ENCODE measurements at places on chromosomes 16 and 17.
A peak's percentile ranks its signal among the peaks of the same experiment; 100 is the strongest.

- DNase-seq = no peak
Measured at GRCh38 chr16:61233713-61234112, 802.5 kb downstream of the CDH8 start.

- DNase-seq = no peak
Measured at GRCh38 chr16:27600381-27600780, 50.4 kb downstream of the KATNIP start.

DNA sequence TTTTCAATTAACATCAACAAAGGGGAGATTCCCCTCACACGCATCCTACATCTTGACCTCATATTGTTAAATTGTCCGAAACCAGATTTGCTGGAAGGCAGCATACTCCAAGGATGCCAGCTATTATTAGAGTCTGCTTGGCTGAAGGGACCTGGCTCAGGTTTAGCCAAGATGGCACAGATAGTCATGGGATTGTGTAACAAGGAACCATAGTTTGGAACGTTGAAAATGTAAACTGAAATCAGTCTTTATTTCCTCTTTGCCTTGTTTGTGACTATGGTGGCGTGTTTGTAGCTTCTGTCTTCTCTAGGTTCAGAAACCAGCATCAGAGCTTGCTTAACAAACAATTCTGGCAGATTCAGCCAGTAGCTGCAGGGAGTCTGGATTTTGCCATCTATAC, 5.9 kb downstream of the ARSG start:
- DNase-seq = no peak

DNA sequence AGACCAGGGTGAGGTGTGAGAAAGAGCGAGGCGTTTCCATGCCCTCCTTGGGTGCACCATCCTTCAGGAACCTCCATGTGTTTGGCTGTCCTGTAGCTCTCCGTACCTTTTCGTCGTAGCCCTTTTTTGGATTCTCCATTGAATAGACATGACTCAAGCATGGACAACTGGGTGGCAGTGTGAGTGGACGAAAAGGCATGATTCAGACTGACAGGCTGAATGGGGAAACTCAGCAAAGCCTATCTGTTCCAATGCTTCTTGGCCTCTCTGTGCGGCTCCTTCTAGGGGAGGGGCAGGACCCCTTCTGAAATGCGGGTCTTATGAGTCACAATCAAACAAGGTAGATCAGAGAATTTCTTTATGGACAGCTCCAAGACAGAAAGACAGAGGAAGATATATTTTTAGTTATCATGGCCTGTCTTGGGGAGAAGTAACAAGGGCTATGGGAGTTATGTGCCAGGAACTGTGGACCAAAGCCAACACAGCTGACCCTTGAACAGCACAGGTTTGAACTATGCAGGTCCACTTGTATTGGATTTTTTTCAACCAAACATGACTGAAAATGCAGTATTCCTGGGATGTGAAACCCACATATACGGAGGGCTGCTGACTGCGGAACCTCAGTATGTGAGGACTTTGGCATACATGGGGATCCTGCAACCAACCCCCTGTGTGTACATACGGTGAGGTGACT, 22.9 kb downstream of the ADORA2B start:
- no peak for DNase-seq

GRCh38 chr16:66751303-66751991, at the start of gene DYNC1LI2:
DYNC1LI2 (minus strand) TSS chr16:66751609; CDS start chr16:66751591, 18 bp downstream.
- DNase-seq = peak; percentile 58

- no peak for DNase-seq
Measured at GRCh38 chr16:86567701-86568581, 1.3 kb downstream of the FOXC2 start.

DNA sequence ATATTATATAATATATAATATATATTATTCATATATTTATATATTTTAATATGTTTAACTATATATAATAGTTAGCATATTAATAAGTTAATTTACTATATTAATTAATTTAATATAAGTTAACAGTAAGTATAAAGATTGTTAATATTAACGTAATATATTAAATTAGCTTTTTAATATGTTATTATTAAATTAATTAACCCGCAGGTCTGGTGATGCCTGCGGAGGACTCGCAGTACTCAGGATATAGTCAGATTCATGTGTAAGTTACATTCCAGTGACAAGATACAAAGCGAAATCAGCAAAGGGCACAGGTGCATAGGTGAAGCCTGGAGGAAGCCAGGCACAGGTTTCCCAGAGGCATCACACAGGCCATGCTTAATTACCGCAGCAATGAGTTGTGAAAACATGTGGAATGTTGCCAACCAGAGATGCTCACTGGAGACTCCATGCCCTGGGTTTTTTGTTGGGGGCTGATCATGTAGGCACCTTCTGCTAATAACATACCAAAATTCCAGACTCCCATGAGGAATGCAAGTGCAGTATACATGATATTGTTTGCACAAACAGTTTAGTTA, 130.4 kb upstream of the MPHOSPH6 start:
- DNase-seq = no peak

- no peak for DNase-seq
Measured at GRCh38 chr16:66899945-66900710, 18.6 kb downstream of the CDH16 start.

DNA sequence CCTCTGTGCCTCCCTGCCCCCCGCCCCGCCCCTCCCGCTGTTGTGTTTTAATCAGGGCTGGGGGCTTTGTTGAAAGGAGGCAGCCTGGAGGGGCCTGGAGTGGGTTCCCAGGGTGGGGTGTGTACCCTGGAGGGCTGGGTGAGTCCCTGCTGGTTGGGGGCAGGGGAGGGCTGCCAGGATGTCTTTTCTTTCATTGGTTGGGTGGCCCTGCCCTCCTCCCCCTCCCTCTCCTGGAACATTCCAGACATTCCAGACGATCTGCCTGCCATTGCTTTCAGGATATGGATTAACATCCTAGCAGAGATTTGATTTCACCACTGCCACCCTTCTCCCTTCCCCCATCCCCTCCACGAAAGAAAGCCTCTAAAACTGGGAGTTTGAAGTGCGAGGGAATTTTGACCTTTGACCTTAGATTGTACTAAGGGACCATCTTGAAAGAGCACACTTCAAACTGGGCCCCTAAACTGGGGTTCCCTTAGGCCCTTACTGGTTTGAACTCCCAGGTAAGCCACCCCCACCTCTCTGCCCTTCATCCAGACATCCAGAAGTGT, 25.3 kb downstream of the IGF2BP1 start:
- no peak for DNase-seq

DNA sequence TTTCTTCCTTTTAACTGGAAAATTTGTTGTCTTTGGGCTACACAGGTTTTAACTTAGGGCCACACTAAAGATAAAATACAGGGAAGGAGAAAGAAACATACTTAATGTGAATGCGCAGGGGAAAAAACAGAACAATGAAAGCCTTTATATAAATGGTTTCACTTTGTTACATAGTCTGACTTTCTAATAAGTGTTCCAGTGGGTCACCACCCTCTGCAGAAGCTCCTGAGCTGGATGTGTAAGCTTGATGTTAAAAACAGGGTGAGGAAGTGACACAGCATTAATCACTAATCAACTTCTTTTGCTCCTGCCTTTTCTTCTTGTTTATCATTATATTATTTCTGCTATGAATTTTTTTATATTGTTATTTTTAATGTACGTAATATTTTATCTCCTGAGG, 445.6 kb upstream of the CA10 start:
- DNase-seq = no peak

DNA sequence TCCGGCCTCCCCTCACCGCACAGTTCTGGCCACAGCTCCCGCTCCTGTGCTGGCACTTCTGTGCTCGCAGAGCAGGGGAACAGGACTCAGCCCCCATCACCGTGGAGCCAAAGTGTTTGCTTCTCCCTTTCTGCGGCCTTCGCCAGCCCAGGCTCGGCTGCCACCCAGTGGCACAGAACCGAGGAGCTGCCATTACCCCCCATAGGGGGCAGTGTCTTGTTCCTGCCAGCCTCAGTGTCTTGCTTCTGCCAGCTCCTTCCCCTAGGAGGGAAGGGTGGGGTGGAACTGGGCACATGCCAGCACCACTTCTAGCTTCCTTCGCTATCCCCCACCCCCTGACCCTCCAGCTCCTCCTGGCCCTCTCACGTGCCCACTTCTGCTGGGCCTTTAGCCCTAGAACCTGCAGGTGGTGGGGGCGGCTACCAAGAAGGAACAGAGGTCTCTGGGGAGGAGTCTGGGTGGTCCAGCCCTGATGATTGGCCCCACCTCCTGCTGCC, 645 bp upstream of the ELMO3 start:
- no peak for DNase-seq

- DNase-seq = no peak
Measured at GRCh38 chr17:82172486-82173160, 40.0 kb downstream of the CCDC57 start.

- no peak for DNase-seq
Measured at GRCh38 chr17:59899099-59899498, 6.2 kb downstream of the RPS6KB1 start.

GRCh38 chr17:51650202-51650601, 389.9 kb downstream of the UTP18 start:
- no peak for DNase-seq

DNA sequence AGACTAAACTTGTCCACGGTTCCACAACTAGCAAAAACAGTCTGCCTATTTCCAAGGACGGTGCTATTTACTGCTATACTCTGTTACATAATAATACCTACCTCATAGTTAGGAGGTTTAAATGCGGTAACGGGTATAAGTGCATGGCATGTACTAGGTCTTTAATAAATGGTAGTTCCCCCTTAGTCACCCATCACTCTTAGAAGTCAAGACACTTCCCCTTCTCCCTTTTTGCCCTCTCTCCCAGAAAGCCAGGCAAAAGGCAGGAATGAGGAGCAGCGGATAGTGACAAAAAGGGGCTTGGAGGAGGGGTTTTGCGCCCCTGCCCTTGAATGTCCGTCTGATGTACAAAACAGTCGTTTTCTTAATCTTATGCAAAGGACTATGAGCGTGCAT, 1.1 kb upstream of the LSM12 start:
- DNase-seq = no peak

GRCh38 chr17:46773676-46774075, 44.8 kb downstream of the WNT3 start:
- no peak for DNase-seq

- peak; percentile 16 for DNase-seq
Measured at GRCh38 chr17:48100591-48101011, 677 bp downstream of the CBX1 start.

GRCh38 chr17:4156750-4157381, 13.9 kb downstream of the CYB5D2 start:
- DNase-seq = no peak

All from thymus (tissue), 14 donors.